ENCODE measurements at places on chromosomes 3 and 15.

DNA sequence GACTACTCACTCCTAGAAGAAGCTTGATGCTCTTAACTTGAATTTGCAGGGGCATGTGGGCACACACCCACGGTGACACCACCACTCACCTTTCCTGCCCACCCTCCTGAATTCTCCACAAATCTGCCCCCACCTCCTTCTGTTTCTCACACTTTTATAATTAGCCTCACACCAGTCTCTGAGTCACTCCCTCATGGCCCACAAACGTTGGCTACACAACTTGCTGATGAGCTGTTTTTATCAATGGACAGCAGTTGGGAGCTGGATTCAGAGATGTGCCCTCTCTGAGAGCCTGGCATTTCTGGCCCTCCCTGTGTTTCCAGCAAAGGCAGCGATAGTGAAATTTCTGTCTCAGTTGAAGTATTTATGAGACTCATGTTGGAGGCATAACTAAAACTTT is 1.3 kb downstream of the COLQ start:
- DNase-seq: no peak

DNA sequence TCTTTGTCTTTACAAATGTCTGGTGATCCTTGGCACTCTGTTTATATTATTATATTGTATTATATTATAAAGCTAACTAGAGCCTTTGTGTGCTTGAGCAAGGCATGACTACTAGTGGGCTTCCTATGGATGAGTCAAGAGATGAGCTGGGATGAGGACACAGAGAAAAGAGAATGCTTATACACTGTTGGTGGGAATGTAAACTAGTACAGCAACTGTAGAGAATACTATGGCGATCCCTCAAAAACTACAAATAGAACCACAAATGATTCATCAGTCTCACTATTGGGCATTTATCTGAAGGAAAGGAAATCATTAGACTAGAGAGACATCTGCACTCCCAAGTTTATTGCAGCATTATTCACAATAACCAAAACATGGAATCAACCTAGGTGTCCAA is 40.8 kb upstream of the MED12L start:
- no peak for DNase-seq

DNA sequence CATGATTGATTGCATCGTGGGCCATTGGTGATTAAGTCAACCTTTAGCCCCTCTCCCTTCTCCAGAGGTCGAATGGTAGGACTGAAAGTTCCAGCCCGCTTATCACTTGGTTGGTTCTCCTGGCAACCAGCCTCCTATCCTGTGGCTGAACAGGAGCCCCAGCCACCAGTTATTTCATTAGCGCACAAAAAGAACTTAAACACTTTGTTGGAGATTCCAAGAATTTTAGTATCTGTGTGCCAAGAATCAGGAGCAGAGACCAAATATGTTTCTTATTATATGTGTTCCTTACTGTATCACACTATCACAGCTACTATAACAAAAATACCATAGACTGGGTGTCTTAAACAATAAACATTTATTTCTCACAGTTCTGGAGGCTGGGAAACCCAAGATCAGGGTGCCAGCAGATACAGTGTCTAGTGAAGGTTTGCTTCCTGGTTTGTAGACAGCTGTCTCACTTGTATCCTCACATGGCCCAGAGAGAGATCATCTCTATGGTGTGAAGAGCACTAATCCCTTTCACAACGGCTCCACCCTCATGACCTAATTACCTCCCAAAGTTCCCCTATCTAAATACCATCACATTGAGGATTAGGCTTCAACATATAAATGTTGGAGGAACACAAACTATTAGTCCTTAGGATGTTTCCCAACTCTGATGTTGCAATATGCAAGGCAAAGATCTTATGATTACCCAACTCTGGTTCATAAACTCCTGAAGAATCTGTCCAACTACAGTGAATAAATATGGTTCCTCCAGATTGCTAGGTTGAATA is 30.5 kb upstream of the APH1B start:
- DNase-seq: no peak

- DNase-seq: no peak
Measured at GRCh38 chr3:13032206-13032605, 41.0 kb downstream of the IQSEC1 start.

DNA sequence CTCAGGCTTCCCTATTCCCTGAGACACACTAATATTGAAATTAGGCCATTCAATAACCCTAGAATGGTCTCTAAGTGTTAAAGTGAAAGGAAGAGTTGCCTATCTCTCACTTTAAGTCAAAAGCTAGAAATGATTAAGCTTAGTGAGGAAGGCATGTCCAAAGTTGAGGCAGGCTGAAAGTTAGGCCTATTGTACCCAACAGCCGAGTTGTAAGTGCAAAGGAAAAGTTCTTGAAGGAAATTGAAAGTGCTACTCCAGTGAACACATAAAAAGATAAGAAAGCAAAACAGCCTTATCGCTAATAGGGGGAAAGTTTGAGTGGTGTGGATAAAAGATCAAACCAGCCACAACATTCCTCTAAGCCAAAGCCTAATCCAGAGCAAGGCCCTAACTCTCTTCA is 117.9 kb upstream of the SPATA12 start:
- no peak for DNase-seq

DNA sequence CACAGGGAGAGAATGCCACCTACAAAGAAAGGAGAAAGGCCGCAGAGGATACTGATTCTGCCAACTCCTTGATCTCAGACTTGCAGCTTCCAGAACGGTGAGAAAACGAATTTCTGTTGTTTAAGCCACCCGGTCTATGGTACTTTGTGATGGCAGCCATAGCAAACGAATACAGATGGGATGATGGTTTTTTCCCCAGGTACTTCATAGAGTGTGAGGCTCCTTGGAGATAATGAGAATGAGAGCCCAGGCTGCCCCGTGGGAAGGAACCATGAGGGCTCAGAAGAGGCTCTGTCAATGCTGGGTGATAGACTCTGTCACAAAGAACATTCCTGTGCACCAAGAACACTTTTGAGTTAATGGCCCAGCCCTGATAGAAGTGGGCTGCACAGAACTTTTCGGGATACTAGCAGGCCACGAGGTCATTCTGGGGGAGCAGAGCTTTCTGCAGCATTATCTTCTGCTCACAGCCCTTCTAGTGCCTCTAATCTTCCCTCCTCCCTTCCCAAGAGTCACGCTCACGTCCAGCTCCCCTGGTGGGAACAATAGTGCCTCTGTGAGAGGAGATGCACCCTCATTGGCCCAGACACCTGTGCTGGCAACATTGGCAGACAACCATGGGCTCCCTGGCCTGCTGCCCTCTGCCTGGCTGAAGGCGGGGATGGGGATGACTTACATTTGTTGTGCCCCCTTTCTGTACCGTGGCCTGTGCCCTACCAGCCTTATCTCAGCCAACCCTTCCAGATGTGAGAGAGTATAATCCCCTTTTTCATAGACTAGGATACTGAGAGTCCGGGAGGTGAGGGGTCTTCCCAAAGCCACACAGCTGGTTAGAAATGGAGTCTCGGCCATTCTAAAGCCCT is 5.2 kb upstream of the RLBP1 start:
- DNase-seq: no peak

DNA sequence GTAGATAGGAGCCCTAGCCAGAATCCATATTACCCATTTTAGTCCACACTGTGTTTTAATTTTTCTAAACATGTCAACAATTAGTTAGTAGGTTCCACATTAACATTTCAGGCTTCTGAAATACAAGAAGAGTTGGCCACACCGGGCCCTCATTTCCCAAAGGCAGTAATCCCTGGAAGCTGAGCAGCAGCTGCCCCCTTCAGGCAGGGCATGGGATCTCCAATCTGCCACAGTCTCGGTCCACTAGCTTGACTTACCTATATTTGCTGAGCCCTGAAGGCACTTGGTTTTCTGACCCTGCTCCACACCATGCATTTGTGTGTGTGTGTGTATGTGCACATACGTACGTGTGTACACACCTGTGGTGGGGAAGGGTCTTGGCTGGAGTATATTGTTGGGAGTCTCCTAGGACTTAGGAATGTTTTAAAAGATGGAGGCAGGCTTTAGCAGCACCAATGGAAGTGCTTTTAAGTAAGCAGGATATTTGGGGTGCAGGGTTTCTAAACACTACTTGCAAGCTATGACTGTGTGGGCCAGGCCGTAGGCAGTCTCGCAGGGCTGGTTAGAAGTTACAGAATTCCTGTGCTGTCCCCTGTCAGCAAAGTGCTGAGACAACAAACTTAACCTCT is 71.2 kb upstream of the SOX14 start:
- DNase-seq: peak; percentile 35

DNA sequence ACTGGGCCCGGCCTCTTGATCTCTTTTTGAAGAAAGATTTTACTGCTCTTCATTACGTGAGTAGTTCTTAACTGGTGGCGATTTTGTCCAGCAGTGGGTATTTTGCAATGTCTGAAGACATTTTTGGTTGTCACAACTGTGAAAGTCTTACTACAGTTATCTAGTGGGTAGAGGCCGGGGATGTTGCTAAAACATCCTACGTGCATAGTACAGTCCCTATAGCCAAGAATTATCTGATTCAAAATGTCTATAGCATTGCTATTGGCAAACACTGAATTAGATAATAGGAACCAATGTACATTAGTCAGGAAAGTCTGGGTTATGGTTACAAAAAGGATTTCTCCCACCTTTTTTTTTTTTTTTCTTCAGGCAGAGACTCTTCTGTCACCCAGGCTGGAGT is 38.1 kb downstream of the FOXL2 start:
- DNase-seq: no peak

DNA sequence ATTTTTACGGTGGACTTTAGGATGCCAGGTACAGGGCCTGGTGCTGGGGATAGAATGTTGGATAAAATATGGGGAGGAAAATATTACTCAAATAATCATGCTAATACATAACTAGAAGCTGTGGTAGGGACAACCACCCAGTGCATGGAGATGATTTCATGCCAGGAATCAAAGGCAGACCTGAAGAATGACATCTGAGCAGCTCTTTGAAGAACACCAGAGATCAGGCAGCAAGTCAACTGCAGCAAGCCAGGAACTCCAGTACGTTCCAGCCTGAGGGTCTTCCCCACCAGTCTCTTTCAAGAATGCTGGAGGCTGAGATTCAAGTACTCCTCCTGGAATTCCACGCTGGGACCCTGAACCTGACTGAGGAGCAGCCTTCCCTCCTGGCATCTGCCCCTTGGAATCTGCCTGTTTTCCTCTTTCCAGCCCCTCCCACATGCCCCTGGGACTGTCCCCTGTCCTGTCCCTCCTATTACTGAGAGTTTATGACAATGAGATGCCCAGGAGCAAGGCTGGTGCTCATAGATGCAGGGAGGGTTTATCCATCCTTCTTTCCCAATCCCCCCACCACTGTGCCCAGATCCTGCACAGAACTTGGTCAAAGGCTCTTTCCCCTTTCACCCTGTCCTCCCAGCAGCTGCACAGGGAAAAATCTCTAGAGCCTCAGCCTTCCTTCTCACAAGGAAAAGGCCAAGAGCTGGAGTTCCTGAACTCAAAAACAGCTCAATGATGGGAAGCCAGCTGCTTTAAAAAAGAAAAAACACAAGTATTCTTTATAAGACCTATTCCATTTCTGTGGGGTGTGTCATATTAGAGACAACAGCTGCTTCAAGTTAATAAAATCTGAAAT is 68.0 kb downstream of the PDZRN3 start:
- DNase-seq: no peak

- no peak for DNase-seq
Measured at GRCh38 chr15:67174446-67174845, 80.0 kb downstream of the AAGAB start.

- no peak for DNase-seq
Measured at GRCh38 chr3:123310741-123311140, 109.0 kb downstream of the SEC22A start.

- no peak for DNase-seq
Measured at GRCh38 chr3:190721330-190721729, 141.2 kb downstream of the GMNC start.

GRCh38 chr3:193617628-193618027 is 24.6 kb downstream of the OPA1 start:
- no peak for DNase-seq

DNA sequence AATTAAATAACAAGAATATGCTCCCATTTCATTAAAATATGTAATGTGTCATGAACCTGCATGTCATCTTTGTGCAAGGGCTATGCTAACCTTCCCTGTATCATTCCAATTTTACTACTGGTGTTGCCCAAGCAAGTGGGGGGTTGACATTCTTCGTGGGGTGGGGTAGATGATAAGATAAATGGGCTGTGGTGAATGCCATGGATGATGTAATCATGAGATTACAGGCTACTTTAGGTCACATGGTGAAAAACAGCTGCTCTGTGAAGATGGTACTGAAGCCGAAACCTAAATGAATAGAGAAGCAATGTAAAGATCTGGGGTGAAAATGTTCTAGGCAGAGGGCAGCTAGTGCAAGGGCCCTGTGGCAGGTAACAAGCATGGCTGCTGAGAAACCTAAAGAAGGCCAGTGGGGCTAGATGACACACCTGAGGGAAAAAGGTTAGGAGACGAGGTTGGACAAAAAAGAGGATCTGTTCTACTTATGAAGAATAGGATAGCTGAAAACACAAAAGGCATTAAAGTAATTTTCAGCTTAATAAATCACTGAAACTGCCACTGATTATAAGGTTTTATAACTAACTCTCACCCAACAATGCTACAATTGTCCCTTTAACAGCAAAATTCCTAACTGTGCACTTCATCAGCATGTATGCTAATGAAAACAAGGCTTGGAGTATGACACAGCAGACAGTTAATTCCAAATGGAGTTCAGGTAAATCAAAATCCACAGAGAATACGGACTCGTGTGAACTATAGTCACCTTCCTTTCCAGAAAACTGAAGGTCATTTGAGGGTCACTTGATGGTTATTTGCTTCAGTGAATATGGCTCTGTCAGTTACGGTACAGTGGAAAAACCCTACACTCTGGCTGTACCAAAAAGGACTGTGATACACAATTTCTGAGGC is 35.0 kb downstream of the MTMR10 start:
- no peak for DNase-seq

GRCh38 chr3:42839616-42840015 is 30.4 kb downstream of the ACKR2 start:
- no peak for DNase-seq

- DNase-seq: no peak
Measured at GRCh38 chr3:175818811-175819464, 959.8 kb downstream of the NAALADL2 start.

- no peak for DNase-seq
Measured at GRCh38 chr3:101512396-101512645, 691 bp downstream of the SENP7 start.

DNA sequence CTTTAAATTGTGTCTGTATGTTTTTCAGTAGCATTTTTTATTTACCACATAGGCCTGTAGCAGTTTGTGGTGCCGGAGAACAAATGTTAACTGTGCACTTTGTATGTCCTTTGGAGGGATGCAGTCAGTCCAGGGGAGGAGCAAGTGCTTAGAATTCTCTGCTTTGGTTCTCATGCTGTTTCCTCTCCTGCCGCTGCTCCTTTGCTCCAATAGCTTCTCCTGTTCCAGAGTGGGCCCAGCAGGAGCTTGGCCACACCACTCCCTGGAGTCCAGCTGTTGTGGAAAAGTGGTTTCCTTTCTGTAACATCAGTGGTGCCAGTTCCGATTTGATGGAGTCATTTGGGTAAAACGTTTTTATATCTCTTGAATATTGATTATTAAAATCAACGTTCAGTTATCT is 16.6 kb downstream of the TICRR start:
- no peak for DNase-seq

DNA sequence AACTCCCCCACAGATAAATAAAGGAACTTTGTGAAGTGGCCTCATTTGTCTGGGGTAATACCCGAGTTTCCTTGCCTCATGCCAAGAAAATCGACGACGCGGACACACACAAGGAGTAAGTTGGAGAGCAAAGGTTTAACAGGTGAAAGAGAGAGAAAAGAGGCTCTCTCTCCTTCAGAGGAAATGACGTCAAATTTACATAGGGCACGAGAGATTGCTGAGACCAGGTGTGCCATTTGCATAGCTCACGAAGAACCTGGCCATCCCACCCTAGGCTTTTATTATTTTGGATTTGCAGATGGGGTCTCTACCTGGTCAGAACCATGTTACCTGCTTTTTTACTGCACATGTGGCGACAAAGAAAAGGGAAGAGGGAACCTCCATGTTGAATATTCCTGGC is 49.3 kb upstream of the IGF2BP2 start:
- DNase-seq: peak; percentile 9
